ENCODE measurements at places on chromosomes 4 and X.
A peak's percentile ranks its signal among the peaks of the same experiment; 100 is the strongest.

DNA sequence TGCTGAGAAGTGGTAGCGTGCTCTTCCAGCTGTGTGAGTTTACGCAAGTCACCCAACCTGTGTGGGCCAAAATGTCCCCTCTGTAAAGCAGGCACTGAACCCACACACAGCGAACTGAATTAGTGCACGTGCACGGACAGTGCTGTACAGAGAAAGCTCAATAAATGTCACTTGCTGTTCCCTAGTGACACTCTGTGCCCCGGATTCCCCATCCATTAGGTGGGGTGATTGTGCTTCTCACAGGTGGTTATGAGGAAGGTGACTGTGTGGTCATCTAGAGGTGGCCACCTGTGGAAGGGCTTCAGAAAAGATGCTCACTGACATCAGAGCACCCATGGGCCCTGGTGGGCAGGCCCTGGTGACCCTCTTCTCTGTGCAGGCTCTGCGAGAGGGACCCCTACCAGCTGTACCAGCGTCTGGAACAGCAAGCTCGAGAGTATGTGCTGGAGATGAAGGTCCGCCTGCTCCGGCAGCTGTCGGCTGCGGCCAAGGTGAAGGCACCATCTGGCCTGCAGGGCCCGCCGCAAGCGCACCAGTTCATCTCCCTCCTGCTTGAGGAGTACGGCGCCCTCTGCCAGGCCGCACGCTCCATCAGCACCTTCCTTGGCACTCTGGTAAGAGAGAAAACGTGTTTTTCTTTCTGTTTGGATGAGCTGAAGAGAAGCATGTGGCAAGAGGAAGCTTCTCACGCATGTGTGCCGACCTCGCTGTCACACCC is 94.3 kb downstream of the FAM193A start:
- DNase-seq = no peak

GRCh38 chr4:2827874-2828751 is 15.5 kb upstream of the ADD1 start:
- DNase-seq = no peak

DNA sequence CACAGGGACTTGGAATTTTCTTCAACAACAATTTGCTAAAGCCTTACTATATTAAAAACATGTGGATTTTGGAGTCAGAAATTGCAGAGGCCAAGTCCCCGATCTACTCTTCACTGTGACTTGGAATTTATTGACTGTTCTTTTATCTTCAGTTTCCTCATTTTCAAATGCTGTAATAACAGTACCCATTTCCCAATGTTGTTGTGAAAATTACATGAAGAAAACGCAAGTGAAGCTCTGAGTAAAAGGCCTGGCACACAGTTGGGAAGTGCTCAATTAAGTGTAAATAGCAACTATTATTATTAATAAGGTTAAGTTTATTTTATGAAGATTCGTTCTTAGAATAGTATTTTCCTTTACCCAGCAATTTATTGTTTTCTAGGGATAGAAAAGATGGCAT is 15.7 kb downstream of the STBD1 start:
- DNase-seq = no peak

DNA sequence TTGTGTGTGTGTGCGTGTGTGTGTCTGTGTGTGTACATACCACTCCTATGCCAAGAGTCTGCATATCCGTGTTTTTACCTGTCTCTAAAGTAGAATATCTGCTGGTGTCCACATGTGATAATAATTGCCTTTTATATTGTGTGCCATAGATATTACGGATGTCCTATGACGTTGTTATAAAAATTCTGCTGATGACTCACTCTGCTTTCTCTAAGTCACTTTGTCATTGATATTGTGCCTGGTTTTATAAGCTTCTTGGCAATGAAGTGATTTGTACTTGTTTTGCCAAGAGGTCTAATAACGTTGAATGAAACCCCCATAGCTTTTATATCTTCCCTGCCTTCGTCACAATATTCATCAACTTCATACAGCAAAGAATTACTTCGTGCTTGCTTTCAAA is 102.6 kb upstream of the C1GALT1C1 start:
- no peak for DNase-seq

DNA sequence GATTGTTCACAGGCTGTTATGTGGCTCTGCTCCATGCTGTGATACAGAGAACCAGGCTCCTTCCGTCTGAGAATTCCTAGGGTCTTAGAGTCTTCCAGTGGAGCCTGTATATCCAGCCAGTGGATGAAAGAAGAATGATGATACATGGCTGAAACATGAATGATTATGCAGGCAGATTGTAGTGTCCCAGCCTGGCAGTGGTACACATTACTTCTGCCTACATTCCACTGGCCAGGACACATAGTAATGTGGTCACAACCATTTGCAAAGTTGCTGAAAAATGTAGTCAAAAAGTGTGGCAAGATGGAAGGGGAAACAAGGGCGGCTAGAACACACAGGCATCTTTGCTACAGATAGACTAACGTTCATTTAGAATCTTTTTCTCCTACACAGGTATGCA is 4.5 kb upstream of the GBA3 start:
- DNase-seq = no peak

GRCh38 chrX:17737986-17738713 is 857 bp downstream of the SCML1 start:
- DNase-seq = peak; percentile 5

GRCh38 chrX:76148041-76148665 is 24.7 kb upstream of the PBDC1 start:
- DNase-seq = no peak

DNA sequence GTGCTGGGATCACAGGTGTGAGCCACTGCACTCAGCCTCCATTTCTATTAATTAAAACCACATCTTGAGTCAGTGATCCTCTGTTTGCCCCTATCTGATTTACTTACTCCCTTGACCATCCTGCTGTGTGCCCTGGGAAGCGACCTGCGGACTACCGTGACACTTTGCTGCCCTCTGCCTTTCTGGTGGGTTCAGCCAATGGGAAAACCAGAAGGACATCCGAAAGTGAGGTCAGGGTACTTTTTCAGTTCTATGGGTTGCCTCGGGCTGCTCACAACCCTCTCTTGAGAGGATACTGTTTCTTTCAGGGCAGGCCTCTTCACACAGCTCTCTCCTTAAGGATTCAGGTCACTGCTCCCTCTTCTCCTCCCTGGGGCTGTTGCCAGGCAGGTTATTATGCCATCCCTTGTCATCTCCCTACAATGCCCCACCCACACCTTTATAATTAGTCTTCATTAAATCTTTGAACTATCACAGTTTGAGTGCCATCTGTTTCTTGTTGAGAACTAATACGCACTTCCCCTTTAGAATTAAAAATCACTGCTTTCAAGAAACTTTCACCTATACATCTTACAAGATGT is 21.4 kb downstream of the PLAC8 start:
- DNase-seq = no peak

GRCh38 chr4:24003926-24004325 is 114.1 kb upstream of the PPARGC1A start:
- no peak for DNase-seq

GRCh38 chr4:150816491-150816890 is 198.6 kb downstream of the LRBA start:
- no peak for DNase-seq

GRCh38 chr4:118712872-118713271 is 27.7 kb downstream of the METTL14 start:
- DNase-seq = no peak

- no peak for DNase-seq
These were observed 175.2 kb downstream of the AFAP1 start for GRCh38 chr4:7764466-7764865.

- DNase-seq = no peak
These were observed 130.0 kb upstream of the LNX1 start for GRCh38 chr4:53721263-53721662.

DNA sequence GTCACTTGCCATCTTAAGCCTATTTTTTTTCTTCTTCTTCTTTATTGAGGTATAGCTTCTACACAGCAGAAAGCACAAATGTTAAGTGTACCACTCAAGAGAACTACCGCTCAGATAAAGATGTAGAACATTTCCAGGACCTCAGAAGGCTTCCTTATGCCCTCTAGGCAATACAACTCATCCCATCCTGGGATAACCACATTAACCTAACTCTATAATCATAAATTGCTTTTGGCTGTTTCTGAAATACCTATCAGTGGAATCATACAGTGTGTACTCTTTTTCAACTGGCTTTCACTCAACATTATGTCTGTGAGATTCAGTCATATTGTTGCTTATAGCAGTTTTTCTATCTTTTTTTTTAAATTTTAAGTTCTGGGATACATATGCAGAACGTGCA is 51.7 kb downstream of the ARFIP1 start:
- DNase-seq = no peak

GRCh38 chr4:174427571-174428140 is 94.6 kb downstream of the HPGD start:
- no peak for DNase-seq

DNA sequence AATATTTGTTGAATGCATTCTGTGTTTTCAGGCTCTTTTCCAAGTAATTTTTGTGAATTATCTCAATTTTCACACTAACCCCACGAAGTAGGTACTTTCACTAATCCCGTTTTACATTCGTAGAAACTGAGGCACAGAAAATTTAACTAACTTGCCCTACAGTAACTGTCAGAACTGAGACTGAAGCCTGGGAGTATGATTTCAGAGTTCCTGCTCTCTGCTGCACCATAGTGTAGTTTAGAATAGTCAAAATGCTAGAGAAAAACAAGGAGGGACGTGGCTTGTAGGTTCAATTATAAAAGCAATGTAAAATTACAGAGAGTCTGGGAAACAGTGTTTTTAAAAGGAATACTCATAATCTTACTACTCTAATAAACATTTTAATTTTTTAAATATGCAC is 2.2 kb downstream of the CLCN3 start:
- DNase-seq = no peak

GRCh38 chrX:40402831-40403533 is 177.8 kb upstream of the ATP6AP2 start:
- DNase-seq = no peak

GRCh38 chr4:78644744-78645330 is 93.3 kb downstream of the ANXA3 start:
- peak; percentile 70 for DNase-seq

- DNase-seq = no peak
These were observed 22.4 kb downstream of the UGT2A3 start for GRCh38 chr4:68929076-68929737.

DNA sequence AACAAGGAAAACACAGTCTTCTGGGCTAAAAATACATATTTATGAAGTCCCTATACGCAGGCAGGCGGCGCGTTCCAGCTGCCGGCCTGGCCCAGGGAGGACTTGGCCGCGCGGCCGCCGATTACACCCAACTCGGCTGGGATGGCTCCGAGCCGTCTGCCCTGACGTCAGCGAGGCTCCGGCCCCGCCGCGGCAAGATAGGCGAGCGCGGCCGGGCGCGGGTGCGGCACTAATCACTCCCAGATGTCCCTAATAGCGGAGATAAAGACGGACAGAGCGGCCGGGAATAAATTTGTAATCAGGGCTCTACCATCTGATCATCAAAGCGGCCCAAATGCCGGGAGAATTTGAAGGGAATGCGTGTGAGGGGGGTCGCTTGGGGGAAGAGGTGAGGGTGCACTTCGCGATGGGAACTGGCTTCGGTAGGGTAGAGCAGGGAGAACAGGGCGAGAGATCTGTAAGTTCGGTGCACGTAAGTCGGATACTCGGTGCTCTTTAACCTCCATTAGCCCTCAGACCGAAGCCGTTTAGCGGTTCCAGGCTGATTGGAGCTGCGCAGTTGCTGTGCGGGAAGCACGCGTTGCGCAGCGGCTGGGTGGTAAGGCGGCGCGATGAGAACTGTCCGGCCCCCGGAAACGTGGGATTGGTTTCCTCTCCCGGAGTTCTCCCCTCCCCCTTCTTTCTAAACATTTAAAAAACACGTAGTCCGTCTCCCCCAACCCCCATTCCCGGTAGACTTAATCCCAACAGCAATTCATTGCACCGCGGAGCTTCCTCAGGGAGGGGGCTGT is 7.7 kb downstream of the HAND2 start:
- no peak for DNase-seq

DNA sequence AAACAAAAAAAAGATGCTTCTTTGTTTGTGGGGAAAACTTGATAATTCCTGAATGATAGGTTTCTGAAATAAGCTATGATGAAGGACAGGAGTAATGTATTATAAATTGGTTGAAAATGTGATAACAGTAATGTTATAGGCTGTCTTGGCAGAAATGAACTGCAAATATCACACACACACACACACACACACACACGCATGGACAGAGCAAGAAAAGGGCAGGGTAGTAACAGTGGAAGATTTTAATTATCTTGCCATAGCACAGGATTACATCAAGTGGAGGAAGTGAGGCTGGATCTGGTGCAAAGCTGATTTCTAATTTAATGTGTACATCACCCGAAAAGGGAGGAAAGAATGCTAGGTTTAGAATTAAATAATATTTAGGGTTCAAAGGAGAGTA is 97.5 kb upstream of the CXXC4 start:
- no peak for DNase-seq

DNA sequence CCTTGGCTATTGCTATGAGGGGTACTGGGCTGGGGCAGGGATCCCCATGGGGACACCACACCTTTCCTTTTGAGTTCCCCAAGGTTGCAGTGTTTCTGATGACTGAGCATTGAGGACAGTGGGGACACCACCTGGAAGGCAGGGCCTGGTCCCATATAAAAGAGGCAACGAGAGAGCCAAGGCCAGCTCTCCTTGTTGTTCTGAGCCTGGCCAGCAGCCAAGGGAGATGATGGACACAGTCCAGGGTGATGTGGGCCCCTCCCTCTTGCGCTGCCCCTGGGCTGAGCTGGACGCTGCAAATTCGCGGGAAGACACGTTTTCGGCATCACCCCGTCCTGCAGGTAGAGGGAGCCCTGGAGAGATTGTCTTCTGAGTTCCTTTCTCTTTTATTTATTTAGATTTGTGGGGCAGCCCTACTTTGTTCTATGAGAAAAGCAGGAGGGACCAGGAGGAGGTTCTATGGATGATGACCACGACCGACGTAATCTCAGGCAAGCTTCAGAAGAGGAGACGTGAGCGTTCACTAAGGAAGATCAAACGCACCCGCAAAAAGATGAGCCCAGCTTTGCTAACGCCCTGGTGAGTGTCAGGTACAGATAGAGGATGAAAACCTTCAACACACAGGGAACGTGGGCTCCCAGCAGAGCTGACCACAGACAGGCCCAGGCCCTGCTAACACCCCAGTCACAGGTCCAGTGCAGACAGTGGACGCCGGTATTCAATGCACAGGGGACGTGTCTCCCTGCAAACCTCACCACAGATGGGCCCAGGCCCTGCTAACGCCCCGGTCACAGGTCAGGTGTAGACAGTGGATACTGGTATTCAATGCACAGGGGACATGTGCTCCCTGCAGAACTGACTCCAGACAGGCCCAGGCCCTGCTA is 97.4 kb downstream of the SHOX start:
- DNase-seq = no peak

DNA sequence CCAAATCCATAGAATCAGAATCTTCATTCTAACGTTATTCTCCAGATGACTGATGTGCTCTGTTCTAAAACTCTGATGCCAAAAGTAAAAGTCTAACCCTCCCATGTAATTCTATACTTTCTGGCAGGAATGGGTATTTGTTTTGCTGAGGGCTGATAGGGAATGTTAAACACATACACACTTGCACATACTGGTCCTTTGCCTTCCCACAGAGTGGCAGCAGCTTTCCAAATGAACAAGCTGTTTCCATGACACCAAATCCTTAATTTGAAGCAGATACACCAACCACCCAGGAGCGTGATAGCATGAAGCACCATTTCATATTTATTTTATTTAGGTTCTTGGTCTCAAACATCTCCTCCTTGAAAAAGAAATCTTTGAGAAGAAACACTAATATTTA is 155.5 kb upstream of the PRDX4 start:
- no peak for DNase-seq

GRCh38 chr4:141763374-141763773 is 127.0 kb downstream of the IL15 start:
- DNase-seq = no peak

GRCh38 chr4:142416711-142417275 is 429.3 kb downstream of the INPP4B start:
- DNase-seq = no peak
